ENCODE measurements at places on chromosomes 16 and 17. TPM values are rescaled to one million over a fixed set of nuclear protein-coding genes. Genes with fewer than 3 reads are reported as not detected.
A peak's percentile ranks its signal among the peaks of the same experiment; 100 is the strongest.

Gene NPIPB9
- 2.8 TPM for total RNA-seq

Gene GCSH
- 8.6 TPM for total RNA-seq

DNA sequence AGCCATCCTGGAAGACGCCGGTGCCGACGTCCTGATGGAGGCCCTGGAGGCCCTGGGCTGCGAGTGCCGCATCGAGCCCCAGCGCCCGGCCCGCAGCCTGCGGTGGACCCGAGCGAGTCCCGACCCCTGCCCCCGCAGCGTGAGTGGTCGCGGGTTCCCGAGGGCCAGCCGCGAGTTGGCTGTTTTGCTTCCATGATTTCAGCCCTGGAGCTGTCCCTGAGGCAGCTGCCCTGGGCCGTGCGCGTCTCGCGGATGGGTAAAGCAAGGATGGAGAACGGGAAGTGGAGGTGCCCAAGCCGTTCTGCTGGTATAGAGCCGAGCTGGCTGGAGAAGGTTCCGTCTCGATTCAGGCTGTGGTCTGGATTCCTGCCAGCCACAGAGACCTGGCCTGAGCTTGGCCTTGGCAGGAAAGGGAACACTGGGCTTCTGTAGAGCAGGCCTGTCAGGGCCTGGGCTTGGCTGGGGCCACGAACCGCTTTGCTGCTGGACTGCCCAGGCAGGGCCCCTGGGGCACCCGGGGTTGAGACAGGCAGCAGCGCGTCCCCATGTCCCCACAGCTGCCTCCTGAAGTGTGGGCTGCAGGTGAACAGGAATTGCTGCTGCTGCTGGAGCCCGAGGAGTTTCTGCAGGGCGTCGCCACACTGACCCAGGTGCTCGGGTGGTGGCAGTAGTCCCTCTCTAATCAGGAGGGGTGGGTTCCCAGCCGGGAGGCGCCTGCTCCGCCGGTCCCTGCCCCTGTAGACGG is 941 bp upstream of the MRPS34 start:
- peak overlapping the region; percentile 99 for H3K4me3 ChIP-seq
- no peaks in the 10 kb centered on the region for H3K27me3 ChIP-seq
- H3K36me3 ChIP-seq, result peaks cover 4% of the 10 kb centered on the region

DNA sequence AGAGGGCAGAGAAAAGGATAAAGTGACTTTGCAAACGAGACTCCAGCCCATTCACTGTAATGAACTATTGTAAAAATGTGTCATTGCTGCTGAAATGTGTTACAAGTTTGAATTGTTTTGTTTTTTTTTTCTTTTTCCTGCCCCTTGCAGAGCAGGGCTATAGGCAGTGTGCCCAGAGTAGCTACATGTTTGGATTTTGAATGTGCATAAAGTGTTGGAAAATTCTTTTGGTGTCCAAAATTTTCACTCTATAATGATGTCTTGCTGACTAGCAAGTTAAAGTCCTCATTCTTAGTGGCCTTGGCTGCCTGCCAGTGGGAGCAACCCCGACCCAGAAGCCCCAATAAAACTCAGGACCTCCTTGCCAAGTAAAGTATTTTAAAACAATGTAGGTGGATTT is 66.5 kb downstream of the IGF2BP1 start:
- H3K27ac ChIP-seq, result no peak overlapping the region
- H3K36me3 ChIP-seq, result no peaks in the 10 kb centered on the region
- no peak for DNase-seq
- H3K27me3 ChIP-seq, result peaks cover 16% of the 10 kb centered on the region

- peaks cover 16% of the 10 kb centered on the region for H3K4me1 ChIP-seq
- H3K4me3 ChIP-seq, result no peak overlapping the region
- H3K27ac ChIP-seq, result no peak overlapping the region
- DNase-seq, result no peak
- H3K27me3 ChIP-seq, result no peaks in the 10 kb centered on the region
Observed at GRCh38 chr16:18941471-18941870, 15.3 kb upstream of the SMG1 start.

GRCh38 chr17:17091856-17092756 is 49.8 kb downstream of the MPRIP start:
- H3K4me1 ChIP-seq, result peaks cover 22% of the 10 kb centered on the region
- peaks cover 8% of the 10 kb centered on the region for H3K36me3 ChIP-seq
- H3K27ac ChIP-seq, result no peak overlapping the region
- DNase-seq, result no peak

DNA sequence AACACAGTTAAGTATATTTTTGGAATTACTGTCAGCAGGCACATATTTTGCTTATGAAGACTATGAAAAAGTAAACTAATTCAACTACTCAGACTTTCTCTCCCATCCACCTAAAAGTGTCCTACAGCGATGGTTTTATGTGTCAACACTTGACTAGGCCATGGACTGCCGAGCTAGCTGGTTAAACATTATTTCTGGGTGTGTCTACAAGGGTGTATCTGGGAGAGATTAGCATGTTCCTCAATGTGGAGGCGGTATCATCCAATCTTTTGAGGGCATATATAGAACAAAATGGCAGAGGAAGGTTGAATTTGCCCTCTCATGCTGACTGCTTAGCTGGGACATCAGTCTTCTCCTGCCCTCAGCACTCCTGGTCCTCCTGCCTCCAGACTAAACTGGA is 82.7 kb upstream of the CDYL2 start:
- no peak overlapping the region for H3K4me3 ChIP-seq
- no peak overlapping the region for H3K27ac ChIP-seq
- H3K27me3 ChIP-seq, result peaks cover 12% of the 10 kb centered on the region
- no peak for DNase-seq
- H3K36me3 ChIP-seq, result no peaks in the 10 kb centered on the region

DNA sequence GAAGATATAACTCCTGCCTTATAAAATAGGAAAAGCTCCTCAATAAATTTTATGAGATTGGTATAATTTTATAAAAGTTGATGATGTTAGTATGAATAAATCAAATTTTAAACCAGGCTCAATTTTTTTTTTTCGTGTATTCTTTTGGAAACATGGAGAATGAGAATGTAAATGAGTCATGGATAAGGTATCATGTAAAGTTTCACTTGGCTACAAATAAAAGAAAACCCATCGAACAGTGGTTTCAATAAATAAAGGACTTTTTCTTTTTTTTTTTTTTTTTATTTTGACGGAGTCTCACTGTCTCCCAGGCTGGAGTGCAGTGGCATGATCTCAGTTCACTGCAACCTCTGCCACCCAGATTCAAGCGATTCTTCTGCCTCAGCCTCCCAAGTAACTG is 67.3 kb downstream of the PHKB start:
- peaks cover 3% of the 10 kb centered on the region for H3K4me1 ChIP-seq
- DNase-seq, result no peak
- H3K27ac ChIP-seq, result no peak overlapping the region

DNA sequence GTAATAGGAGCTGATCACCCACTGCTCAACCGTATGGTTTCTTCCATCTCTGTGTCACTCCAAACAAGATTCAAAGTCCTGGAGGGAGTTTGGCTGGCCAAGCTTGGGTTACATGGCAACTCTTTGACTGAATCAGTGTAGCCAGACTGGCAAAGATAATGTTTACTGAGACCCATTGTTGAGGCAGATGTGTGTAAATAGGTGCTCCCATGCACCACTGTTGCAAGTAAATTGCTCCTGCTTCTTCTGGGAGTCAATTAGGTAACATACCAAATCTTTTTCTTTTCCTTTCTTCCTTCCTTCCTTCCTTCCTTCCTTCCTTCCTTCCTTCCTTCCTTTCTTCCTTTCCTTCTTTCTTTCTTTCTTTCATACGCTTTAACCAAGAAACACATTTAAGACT is 86.3 kb upstream of the DHX40 start:
- H3K4me3 ChIP-seq, result no peak overlapping the region
- no peak overlapping the region for H3K27ac ChIP-seq
- peaks cover 16% of the 10 kb centered on the region for H3K27me3 ChIP-seq
- DNase-seq, result no peak

DNA sequence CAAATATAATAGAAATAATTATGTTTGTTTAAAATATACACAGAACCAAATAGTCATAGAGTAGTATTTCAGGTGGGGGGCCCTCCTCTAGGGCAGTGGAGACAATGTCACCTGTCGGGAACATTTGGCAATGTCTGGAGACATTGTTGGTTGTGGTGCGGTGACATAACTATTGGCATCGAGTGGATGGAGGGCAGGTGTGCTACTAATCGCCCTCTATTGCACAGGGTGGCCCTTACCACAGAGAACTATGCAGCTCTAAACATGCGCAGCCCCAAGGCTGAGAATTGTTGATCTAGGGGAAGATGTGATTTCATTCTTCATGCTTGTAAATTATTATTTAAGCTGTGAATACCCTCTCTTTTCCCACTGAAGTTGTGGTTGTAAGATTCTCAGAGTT is 594.0 kb downstream of the WWOX start:
- H3K4me1 ChIP-seq, result no peaks in the 10 kb centered on the region
- H3K36me3 ChIP-seq, result no peaks in the 10 kb centered on the region
- no peaks in the 10 kb centered on the region for H3K27me3 ChIP-seq
- H3K27ac ChIP-seq, result no peak overlapping the region
- no peak for DNase-seq
